ENCODE measurements at places on chromosomes 6 and 20.

- DNase-seq: no peak
Measured at GRCh38 chr6:35752330-35752729, 15.5 kb downstream of the ARMC12 start.

GRCh38 chr6:3940703-3941102 is 91.5 kb downstream of the FAM50B start:
- DNase-seq: no peak

DNA sequence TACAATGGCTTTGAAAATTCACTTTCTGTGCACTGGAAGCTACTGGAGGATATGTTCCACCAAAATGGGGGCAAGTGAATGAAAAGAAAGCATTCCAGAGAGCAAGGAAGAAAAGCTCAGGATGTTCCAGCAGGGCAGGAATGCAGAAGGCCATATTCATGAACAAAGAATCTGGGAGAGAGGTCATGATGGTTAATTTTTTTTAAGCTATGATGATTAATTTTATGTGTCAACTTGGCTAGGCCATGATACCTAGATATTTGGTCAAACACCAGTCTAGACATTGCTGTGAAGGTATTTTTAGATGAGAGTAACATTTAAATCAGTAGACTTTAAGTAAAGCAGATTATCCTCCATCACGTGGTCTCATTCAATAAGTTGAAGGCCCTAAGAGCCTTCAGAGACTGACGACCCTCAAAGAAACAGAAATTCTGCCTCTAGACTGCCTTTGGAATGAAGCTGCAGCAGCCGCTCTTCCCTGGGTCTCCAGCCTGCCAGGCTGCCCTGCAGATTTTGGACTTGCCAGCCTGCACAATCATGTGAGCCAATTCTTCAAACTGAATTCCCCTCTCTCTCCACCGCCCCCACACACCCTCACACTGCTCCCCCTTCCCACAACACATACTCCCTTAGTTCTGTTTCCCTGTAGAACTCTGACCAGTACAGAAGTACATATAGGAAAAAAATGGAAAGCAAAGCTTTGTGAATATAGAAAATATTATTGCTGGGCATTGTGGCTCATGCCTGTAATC is 20.1 kb upstream of the GCM1 start:
- DNase-seq: no peak

DNA sequence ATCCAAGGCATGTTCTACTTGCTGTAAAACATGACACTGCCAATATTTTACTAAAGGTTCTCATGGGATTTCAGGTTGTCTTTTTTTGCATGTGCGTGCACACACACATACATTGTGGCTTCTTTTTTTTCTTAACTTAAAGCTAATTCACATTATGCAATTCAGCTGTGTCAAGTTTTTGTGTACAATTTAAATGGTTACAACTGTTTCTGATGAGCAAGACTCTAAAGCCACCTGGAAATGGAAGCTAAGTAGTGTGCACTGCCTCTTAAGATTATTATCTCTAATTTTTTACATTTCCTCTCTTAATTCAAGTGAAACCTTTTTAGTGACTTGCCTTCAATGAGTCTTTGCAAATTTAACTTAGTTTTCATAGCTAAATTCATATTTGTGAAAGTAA is 75.3 kb downstream of the TULP4 start:
- no peak for DNase-seq

GRCh38 chr6:29647927-29648642 is 8.8 kb upstream of the MOG start:
- no peak for DNase-seq

GRCh38 chr6:37130704-37131103 is 39.2 kb upstream of the PIM1 start:
- DNase-seq: no peak

GRCh38 chr6:144035416-144035815 is 27.4 kb upstream of the PLAGL1 start:
- no peak for DNase-seq

- no peak for DNase-seq
Measured at GRCh38 chr20:50014570-50015562, 32.1 kb downstream of the SNAI1 start.

DNA sequence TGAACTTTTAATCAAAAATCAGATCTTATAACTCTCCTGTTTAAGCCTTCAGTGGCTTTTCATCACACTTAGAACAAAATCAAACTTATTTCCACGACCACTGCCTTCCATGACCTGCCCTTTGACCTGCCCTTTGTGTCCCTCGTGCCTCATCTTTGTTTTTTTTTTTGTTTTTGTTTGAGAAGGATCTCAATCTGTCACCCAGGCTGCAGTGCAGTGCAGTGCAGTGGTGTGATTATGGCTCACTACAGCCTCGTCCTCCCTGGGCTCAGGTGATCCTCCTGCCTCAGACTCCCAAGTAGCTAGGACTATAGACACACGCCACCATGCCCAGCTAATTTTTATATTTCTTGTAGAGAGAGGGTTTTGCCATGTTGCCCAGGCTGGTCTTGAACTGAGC is 86.8 kb downstream of the CNBD2 start:
- no peak for DNase-seq

- peak; percentile 71 for DNase-seq
Measured at GRCh38 chr6:31834367-31835250, 7.1 kb downstream of the HSPA1B start.

DNA sequence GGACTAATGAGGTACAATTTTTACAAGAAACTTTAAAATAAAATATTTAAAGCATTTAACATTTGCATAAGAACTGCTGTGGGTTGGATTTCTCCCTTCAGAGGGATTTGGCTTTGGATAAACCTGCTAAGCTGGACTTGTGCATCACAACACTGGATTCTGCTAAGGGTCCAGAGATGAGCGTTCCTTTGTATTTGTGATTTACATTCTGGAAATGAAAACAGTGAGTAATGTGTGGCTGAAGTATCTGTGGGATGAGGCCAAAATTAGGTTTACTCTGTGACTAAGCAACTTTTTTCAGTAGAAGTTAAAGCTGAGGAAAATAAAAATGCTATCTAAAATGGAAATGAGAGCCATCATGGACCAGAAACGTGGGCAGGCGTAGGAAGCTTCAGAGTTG is 494.3 kb downstream of the EPM2A start:
- no peak for DNase-seq

DNA sequence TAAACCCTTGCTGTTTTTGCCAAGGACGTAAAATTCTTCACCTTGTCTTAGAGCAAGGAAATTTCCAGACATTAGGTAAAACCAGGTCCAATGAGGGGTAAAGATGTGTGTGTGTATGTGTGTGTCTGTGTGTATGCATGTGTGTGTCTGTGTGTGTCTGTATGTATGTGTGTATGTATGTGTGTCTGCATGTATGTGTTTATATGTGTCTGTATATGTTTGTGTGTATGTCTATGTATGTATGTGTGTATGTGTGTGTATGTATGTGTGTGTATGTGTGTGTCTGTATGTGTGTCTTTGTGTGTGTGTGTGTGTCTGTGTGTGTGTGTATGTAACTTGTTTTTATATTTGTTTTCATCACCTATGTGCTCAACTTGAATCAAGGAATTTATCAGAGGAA is 373.7 kb downstream of the TAF4 start:
- no peak for DNase-seq

DNA sequence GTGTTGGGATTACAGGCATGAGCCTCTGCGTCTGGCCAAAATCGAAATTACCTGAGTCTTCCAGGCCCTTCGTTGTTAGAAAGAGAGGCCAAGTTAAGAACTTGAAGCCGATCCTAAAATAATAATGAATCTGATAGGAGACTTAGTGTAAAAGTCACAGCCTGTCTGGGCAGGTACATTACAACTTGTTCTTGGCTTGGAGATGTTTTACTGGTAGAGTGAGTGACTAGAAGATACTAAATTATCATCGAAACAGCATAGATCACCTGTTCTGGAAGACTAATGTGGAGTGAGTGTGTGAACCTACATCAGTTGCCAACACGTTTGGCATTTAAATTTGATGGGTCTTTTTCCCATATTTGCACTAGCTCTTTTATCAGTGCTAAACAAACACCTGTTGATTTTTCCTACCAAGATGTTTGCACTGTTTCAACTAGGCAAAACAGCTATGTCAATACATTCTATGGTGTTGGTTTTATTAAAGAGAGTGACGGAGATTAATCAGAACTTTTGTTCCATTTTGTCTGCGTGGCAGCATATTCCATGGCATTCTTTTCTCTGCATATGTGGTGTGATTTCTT is 4.6 kb upstream of the TMEM217 start:
- DNase-seq: no peak

DNA sequence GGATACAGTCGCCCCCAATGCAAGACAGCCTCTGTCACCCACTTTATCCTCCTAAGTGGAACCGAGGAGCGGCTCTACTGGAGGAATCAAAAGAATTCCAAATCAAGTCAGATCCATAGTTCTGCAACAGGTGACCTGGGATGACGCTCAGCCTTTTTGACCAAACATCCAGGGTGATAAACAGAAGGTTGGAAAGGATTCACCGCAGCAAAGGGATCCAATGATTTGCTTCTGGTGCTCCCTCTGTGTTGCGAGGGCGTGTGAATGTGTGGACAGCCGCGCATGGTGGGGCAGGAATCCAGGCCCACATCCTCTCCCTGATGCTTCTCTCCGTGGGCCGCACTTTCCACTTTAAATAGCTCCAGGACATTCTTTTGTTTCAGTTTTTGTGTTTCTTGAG is 116.8 kb upstream of the CDH4 start:
- no peak for DNase-seq

GRCh38 chr6:116101302-116101718 is 657 bp downstream of the NT5DC1 start:
- DNase-seq: no peak

- DNase-seq: no peak
Measured at GRCh38 chr6:52590152-52590891, 13.5 kb upstream of the TRAM2 start.

DNA sequence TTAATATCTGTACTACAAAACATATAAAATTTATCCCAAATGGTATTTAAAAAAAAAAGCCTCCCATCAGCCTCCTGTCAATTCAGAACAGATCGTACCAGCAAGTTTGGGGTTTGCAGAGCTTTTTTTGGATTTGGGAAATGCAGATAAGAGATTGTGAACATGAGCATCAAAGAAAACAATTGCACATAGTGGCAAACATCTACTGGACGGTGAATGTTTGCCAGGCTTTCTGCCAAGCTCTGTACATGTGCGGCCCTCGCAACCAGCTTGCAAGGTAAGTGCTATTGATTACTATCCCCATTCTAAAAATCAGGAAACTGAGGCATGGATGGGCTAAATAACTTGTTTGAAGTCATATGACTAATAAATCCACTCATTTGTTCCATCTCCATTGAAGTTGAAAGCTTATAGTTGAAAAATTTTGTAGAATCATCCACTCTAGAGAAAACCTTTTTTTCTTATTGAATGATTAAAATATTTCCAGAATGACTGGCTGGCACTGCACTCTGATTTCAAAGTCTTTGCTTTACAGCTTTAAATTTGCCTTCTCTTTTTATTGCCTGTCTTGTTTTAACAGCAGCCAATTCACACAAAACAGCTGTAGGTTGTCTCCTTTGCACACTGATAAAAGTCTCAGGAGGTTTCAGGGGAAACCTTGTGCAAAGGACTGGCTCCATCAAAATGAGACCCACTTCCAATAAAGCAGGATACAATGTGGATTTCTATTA is 37.4 kb upstream of the SIRT5 start:
- DNase-seq: no peak

- DNase-seq: no peak
Measured at GRCh38 chr6:22367346-22367745, 70.5 kb upstream of the PRL start.

DNA sequence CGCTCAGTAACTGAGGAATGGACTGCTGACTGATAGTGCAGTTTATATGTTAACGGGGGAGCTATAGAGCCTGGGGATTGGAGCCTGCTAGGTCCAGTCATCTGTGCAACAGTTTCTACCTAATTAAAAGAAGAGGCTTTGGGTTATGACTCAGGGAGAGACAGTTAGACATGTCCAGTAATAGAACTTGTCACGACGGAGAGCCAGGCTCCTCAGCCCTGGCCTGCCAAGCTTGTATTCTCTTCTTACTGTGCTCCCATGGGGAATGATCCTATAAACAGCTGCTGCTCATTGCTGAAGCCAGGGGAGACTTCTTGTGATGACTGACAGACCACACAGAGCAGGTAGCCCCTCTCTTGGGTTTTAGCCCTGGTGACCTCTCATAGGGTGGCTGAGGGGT is 69.3 kb downstream of the SYNJ2 start:
- DNase-seq: no peak

DNA sequence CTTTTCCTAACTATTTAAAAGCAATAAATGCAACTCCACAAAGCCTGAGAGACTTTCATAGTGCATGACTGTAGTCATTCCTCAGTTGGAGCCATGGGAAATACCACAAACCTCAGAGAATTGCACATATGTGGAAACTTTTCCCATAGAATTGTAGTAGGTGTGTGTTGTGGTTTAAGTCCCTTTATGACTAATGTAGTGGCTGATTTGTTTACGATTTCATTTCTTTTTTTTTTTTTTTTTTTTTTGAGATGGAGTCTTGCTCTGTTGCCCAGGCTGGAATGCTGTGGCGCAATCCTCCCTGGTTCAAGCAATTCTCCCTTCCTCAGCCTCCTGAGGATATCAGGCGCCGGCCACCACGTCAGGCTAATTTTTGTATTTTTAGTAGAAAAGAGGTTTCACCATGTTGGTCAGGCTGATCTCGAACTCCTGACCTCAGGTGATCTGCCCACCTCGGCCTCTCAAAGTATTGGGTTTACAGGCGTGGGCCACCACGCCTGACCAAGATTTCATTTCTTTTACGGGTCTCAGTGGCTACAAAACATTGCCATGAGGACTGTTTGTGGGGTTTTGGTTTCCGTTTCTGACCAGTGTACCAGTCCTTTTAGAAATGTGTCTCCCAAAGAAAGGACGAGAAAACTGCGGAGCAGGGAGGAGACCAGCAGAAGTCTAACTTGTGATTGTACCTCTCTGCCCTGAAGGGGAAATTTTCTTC is 212.1 kb upstream of the MARCKS start:
- no peak for DNase-seq

- DNase-seq: no peak
Measured at GRCh38 chr20:44526129-44526528, 4.3 kb upstream of the SERINC3 start.

DNA sequence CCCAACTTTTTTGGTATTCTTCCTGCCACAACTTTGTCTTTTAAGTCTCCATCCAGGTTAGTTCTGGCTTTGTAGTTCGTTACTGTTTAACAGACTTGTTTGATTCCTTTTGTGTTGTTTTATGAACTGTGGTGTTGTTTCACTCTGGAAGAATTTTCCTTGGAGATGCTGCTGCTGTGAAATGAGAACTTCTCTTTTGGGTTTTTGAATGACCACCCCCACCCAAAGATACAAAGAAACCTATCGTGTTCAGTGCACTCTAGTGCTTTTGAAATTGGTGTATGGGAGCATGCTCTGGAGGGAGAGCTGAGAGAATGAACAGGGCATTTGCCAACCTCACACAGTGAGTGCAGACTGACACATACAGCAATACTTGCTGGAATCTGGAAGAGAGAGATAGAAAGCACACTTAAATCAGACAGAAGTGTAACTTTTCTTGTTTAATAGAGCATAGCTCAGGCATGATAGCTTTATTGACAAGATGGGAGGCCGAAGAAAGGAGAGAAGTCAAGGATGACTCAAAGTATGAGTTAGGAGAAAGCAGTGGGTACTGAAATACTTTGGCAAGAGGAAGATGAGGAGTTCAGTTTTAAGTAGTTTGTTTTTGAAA is 293.1 kb downstream of the SOX4 start:
- DNase-seq: no peak

- no peak for DNase-seq
Measured at GRCh38 chr6:108650781-108651180, 90.1 kb downstream of the FOXO3 start.

GRCh38 chr6:129638686-129639085 is 71.3 kb downstream of the ARHGAP18 start:
- no peak for DNase-seq

Measured in stimulated activated CD4-positive, alpha-beta T cell treated with anti-CD3 and anti-CD28 coated beads, TNF-alpha, amount 100 ng/mL, for 1 hour (primary cell).